Left ventricle myocardium superior (tissue), 1 donor: ENCODE measurements at places on chromosomes 5 and 9. TPM values are rescaled to one million over a fixed set of nuclear protein-coding genes. Genes with fewer than 3 reads are reported as not detected.

GRCh38 chr5:142197098-142197497, 88.5 kb downstream of the NDFIP1 start:
- no peak for DNase-seq

- no peak for DNase-seq
These were observed 816.1 kb upstream of the C9orf72 start for GRCh38 chr9:28389411-28389810.

GRCh38 chr5:165834891-165835290, 2329.5 kb downstream of the MAT2B start:
- DNase-seq: no peak

SPINK6 gene
- total RNA-seq: not detected

DNA sequence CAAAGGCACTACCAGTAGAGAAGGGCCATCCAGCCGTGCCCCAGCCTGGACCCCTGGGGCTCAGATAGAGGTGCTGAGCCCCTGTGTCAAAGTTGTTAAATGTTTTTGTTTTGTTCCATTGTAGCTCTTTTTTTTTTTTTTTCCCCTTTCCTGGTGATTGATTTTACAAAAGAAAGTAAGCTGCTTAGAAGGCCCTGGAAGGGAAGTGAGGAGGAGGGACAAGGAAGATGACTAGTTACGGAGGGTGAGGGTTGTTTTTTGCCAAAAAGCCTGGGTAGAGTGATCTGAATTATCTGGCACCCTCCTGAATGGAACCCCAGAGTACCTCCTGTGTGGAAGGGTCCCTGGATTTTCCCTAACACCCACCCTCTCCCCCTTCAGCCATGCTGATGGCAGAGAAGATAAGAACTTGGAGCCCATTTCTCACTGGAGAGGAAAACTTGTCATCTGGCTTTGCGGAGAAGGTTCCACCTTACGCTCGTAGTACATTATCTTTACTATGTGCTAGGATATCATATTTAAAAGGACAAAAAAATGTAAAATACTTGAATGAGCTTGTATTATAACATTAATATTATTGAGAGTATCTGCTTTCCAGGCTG, 33.4 kb downstream of the FAXDC2 start:
- DNase-seq: no peak

DNA sequence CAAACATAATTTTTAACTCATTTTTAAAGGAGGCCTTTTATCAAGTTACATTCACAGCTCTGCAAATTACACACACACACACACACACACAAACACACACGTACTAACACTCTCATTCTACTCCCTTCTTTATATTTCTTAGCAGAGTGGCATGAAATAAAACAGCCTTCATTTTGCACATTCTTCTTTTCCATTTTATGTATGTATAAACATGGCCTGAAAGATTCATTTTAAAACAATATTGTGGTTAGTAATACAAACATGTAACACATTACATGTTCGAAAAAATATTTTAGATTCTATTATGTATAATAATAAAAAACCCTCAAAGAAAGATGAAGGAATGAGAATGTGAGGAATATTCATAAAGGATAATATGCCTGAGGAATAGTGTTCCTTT, 86.0 kb upstream of the ITGA2 start:
- no peak for DNase-seq

GRCh38 chr5:35974570-35974969, 16.6 kb downstream of the UGT3A1 start:
- DNase-seq: no peak

PTPN3 gene
- total RNA-seq: 48.5 TPM

CDC20B gene
- total RNA-seq: not detected

DNA sequence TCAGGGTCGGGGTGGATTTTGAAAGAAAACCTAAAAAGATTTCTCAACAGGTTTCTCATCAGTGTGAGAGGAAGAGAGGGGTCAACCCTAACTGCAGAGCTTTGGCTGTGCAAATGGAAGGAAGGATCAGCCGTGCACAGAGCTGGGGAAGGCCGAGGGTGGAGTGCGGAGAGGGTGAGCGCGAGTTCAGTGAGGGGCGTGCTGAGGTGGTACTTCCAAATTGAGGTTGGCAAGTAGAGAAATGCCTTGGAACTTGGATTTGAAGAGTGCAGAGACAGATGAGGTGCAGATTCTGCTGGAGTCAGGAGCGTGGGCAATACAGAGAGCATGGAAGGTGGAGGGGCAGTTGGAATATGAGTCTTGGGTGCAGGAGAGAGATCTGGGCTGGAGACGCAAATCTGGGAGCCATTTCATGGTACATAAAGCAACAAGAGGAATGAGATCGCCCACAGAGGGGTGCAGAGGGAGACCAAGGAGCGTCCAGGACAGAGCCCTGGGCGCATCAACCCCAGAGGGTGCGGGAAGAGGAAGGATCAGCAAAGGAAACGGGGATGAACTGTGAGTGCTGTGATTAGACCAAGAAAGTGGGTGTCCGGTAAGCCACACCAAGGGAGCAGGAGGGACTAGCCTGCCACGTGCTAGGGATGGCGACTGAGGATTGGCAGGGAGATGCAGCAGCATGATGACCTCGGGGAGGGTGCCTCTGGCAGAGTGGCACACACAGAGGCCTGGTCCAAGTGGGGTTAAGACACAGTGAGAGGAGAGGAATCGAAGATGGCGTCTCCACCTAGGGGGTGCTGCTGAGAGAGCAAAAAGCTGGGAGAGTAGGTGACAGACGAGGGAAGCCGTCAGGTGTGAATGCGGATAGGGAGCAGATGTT, 105.8 kb downstream of the ADAMTS2 start:
- no peak for DNase-seq
